ENCODE measurements at places on chromosomes 4 and X. TPM values are rescaled to one million over a fixed set of nuclear protein-coding genes. Genes with fewer than 3 reads are reported as not detected.
A peak's percentile ranks its signal among the peaks of the same experiment; 100 is the strongest.

GRCh38 chr4:16488084-16488483 lies 261.8 kb upstream of the TAPT1 start:
- no peaks in the 10 kb centered on the region for H3K27me3 ChIP-seq
- no peak overlapping the region for H3K4me3 ChIP-seq
- H3K27ac ChIP-seq: no peak overlapping the region
- DNase-seq: no peak
- no peaks in the 10 kb centered on the region for H3K36me3 ChIP-seq
- H3K4me1 ChIP-seq: no peaks in the 10 kb centered on the region

DNA sequence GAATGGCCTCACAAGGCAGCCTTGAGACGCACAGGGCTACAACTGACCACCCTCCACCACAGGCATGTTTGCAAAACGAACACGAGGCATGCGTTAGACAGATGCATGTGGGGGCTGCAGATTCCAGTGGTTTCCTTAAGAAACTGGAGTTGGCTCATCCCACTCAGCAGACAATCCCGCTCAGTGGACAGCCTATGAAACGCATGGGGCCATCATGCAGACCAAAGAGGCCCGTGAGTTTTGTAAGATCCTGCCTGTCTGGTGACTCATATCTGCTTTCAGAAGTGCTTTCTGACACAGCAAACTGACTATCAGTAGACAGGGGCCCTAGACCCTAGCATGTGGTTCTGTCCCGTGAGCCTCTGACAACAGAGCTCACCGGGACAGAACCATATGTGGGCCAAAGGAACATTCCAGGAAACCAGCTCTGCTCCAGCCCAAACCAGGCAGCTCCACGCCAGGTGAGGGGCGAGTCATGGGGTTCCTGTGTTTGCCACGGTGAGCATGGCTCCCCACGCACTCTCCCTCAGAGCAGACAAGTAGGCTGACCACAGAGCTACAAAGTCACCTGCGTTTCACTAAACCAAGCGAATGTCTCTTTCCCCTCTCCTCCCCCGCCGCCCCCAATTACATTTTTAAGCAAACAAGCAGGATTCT lies 74.4 kb downstream of the MTMR1 start:
- no peak overlapping the region for H3K27ac ChIP-seq
- H3K27me3 ChIP-seq: no peaks in the 10 kb centered on the region
- H3K4me1 ChIP-seq: peaks cover 5% of the 10 kb centered on the region
- no peaks in the 10 kb centered on the region for H3K36me3 ChIP-seq

DNA sequence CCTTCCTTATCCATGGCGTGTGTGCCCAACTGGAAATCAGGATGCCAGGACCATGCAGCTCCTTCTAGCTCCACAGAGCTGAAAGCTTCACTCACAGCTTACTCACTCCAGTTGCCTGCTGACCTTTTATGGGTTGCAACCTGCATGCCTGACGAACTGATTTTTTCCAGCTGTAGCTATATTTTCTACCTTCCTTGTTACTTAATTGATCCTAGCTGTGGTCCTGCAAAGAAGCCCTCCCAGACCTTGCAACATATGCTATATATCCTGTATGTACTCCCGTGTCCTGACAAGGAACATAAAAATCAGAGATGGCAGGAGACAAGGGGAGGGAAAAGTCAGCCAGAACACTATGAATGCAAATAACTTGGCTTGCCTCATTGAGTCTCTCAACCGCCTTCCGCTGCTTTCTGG lies 135.3 kb upstream of the LDB2 start:
- no peak overlapping the region for H3K27ac ChIP-seq
- no peak overlapping the region for H3K4me3 ChIP-seq
- DNase-seq: no peak
- H3K27me3 ChIP-seq: no peaks in the 10 kb centered on the region
- no peaks in the 10 kb centered on the region for H3K36me3 ChIP-seq

DNA sequence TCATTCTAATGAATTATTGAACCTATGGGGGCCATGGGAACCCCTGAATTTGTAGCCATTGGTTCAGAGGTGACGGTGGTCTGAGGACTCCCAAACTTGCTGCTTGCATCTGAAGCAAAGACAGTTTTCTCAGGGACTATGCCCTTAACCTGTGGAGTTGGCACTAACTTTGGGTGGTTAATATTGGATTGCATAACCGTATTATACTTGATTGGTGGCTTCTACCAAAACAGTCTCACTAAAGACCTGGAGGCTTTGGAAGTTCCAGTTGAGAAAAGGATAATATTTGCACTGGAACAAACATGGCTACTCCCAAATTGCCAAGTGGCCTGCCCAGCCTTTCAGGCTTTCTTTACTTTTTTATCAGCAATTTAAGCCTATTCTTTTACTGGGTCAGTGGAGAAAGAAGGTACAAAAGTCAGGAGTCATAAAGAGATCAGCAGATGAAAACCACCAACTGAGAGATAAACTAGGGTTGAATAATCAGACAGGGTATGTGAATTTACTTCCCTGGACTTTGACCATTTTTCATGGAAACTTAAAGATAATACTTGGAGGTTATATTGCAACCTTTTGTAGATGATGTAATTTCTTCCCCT lies 7.9 kb upstream of the KLHL8 start:
- DNase-seq: no peak
- H3K4me1 ChIP-seq: peaks cover 2% of the 10 kb centered on the region
- no peak overlapping the region for H3K27ac ChIP-seq
- no peaks in the 10 kb centered on the region for H3K36me3 ChIP-seq

DNA sequence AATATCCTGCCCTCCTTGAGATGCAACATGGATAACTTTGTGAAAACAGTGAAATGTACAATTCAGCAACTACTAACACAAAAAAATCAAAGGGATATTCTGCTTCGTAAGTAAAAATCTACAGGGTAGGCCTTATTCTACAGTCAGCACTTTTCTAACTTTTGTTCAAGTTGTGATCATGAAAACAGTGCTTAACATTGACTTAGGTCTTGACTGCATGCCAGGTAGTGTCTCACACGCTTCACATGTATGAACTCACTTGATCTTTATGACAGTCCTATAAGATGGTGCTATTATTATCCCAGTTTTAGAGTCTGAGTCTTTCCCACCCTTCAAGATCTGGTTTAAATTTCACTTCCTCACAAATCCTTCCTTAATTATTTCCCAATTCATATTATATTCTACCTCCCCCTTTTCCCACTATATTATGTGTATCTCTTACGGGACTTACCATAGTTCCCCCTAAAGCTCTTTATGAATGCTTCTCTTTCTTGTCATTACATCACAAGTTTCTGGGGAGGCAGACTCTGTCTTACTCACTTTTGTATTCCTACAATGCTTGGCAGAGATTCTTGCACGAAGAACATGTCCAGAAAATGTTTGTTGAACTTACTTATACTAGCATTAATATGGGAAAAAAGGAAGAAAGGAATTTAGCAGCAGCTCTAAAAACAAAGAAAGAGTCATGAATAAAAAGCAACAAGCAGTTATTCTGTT lies 179.8 kb downstream of the SCFD2 start:
- no peaks in the 10 kb centered on the region for H3K4me1 ChIP-seq
- DNase-seq: no peak
- H3K36me3 ChIP-seq: peaks cover 6% of the 10 kb centered on the region
- no peaks in the 10 kb centered on the region for H3K27me3 ChIP-seq
- no peak overlapping the region for H3K4me3 ChIP-seq
- H3K27ac ChIP-seq: no peak overlapping the region

CACNA1F gene
- 1.3 TPM for total RNA-seq

PNMA6A gene
- 0.35 TPM for total RNA-seq

FGFR3 gene
- 0.15 TPM for total RNA-seq

DNA sequence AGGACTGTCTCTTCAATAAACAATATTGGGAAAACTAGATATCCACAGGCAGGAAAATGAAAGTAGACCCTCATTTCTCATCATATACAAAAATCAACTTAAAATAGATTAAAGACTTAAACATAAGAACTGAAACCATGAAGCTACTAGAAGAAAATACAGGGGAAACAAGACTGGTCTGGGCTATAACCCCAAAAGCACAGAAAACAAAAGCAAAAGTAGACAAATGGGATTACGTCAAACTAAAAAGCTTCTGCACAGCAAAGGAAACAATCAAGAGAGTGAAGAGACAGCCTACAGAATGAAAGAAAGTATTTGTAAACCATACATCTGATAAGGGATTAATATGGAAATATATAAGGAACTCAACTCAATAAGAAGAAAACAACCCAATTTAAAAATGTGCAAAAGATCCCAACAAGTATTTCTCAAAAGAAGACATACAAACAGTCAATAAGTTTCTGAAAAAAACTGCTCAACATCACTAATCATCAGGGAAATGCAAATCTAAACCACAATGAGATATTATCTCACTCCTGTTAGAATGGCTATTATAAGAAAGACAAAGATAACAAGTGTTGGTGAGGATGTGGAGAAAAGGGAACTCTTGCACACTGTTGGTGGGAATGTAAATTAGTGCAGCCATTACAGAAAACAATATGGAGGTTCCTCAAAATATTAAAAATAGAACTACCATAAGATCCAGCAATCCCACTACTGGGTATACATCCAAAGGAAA lies 325.3 kb upstream of the RASGEF1B start:
- no peak for DNase-seq
- peak overlapping the region; percentile 58 for H3K27ac ChIP-seq
- H3K4me3 ChIP-seq: peak overlapping the region; percentile 16
- peaks cover 16% of the 10 kb centered on the region for H3K4me1 ChIP-seq

RS1 gene
- total RNA-seq: not detected

GRCh38 chr4:69092980-69093568 lies 3.2 kb upstream of the UGT2B7 start:
- H3K4me1 ChIP-seq: no peaks in the 10 kb centered on the region
- no peak for DNase-seq
- no peaks in the 10 kb centered on the region for H3K27me3 ChIP-seq
- no peaks in the 10 kb centered on the region for H3K36me3 ChIP-seq

APOO gene
- total RNA-seq: 27.5 TPM

GRCh38 chr4:15894393-15894792 lies 44.1 kb downstream of the FGFBP1 start:
- no peak overlapping the region for H3K4me3 ChIP-seq
- DNase-seq: no peak
- no peaks in the 10 kb centered on the region for H3K36me3 ChIP-seq

CYP4V2 gene
- total RNA-seq: 10.3 TPM

GAGE1 gene
- total RNA-seq: not detected

DNA sequence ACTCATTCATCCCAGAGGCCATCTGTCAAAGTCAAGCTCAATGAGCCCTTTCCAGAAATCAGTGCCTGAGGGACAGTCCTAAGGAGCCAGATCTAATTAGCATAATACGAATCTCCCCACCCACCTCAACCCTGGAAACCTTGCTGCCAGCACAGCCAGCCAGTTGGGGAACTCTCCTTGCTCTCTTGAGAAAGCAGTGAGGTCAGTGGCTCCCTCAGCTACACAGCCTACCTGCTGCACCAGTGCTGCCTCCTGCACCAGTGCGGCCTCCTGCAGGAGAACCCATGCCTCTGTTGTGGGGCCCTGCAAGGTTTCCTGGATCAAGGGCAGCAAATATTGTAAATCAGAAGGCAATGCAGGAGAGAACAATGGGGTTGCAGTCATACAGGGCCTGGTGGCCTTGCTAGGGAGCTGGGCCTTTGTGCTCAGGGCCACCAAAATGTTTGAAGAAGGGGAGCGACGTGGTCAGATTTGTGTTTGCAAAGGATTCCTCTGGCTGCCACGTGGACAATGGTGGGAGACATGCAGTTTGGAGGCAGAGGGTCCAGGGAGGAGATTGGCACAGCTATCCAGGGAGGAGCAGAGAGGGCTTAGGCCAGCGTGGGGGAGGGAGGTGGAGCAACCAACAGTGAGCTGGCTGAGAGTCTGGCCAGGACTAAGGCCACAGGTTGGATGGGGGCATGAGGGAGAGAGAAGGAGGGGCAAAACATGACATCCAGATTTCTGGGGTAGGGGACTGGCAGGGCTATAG lies 124.3 kb upstream of the MAMLD1 start:
- H3K4me3 ChIP-seq: no peak overlapping the region
- no peak for DNase-seq
- no peak overlapping the region for H3K27ac ChIP-seq
- H3K27me3 ChIP-seq: no peaks in the 10 kb centered on the region

TEC gene
- 2.0 TPM for total RNA-seq

- no peaks in the 10 kb centered on the region for H3K4me1 ChIP-seq
- H3K4me3 ChIP-seq: no peak overlapping the region
- H3K27me3 ChIP-seq: no peaks in the 10 kb centered on the region
- no peak for DNase-seq
- H3K36me3 ChIP-seq: peaks cover 1% of the 10 kb centered on the region
- H3K27ac ChIP-seq: no peak overlapping the region
Observed at GRCh38 chrX:57155171-57155570, 18.0 kb upstream of the SPIN2A start.

- peaks cover 11% of the 10 kb centered on the region for H3K4me1 ChIP-seq
- DNase-seq: no peak
- H3K27ac ChIP-seq: no peak overlapping the region
- no peak overlapping the region for H3K4me3 ChIP-seq
- peaks cover 7% of the 10 kb centered on the region for H3K36me3 ChIP-seq
- no peaks in the 10 kb centered on the region for H3K27me3 ChIP-seq
Observed at GRCh38 chr4:48226199-48226598, 43.4 kb downstream of the TEC start.

DNA sequence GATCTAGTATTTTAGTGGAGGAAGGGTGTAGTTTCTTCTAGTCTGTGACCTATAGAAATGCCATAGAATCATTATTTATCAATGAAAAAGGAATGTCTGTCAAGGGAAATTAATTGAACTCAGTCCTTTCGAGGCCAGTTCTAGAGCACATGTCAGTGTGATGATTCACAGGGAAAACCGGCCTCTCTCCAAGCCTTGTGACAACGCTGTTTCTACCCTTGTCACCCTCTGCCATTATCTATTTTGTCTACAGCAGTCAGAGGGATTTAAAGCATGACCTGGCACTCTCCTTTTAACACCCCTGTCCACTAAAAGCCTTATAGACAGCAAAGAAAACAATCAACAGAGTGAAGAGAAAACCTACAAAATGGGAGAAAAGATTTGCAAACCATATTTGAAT lies 119.8 kb downstream of the DRD5 start:
- peaks cover 9% of the 10 kb centered on the region for H3K4me1 ChIP-seq
- no peak overlapping the region for H3K4me3 ChIP-seq
- DNase-seq: no peak
- no peaks in the 10 kb centered on the region for H3K36me3 ChIP-seq

- H3K36me3 ChIP-seq: no peaks in the 10 kb centered on the region
- peak within 1 kb of the TSS; percentile 63 for H3K4me3 ChIP-seq
- peak; percentile 42 for DNase-seq
- peaks cover 35% of the 10 kb centered on the region for H3K27me3 ChIP-seq
Observed at GRCh38 chrX:74925225-74926088, at the start of gene NEXMIF. TSS of gene NEXMIF (minus strand) at chrX:74925452.

DNA sequence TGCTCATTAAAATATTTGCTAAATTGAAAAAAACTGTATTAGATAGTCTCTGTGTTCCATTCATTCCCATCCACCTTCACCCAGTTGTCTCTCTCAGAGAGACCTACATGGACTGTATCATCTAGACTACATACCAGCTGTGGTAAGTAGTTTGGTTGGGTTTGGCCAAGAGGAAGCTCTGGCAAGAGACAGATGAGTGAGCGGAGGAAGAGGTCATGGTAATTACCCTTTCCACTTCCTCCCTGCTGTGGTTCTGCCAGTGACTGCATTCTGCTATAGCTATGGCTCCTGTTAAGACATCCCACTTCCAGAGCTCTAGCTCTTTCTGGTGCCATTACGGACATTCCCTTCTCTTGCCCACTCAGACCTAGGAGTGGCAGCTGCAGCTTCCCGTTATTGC lies 239.0 kb upstream of the MID1 start:
- no peak for DNase-seq
- H3K36me3 ChIP-seq: no peaks in the 10 kb centered on the region
- no peak overlapping the region for H3K27ac ChIP-seq
- no peaks in the 10 kb centered on the region for H3K27me3 ChIP-seq
- H3K4me3 ChIP-seq: no peak overlapping the region

All from activated CD8-positive, alpha-beta memory T cell treated with anti-CD3 and anti-CD28 coated beads, Interleukin-2, amount 10 ng/mL, durations not matched to agents 7 days and 5 days (primary cell).